ENCODE measurements at places on chromosomes 3 and 15. TPM values are rescaled to one million over a fixed set of nuclear protein-coding genes. Genes with fewer than 3 reads are reported as not detected.

Gene BFSP2
- total RNA-seq: 0.98 TPM

Gene MYO5C
- 0.38 TPM for total RNA-seq

Gene MME
- 1.4 TPM for total RNA-seq

Gene IQCF5
- not detected for total RNA-seq

Gene SLC35G2
- 0.29 TPM for total RNA-seq

Gene TM6SF1
- total RNA-seq: not detected

Measured in T-cell (primary cell).